Activated naive CD4-positive, alpha-beta T cell treated with Interleukin-2 at 50 U/mL for 16 hours (primary cell): ENCODE measurements at places on chromosomes 11 and 22.

DNA sequence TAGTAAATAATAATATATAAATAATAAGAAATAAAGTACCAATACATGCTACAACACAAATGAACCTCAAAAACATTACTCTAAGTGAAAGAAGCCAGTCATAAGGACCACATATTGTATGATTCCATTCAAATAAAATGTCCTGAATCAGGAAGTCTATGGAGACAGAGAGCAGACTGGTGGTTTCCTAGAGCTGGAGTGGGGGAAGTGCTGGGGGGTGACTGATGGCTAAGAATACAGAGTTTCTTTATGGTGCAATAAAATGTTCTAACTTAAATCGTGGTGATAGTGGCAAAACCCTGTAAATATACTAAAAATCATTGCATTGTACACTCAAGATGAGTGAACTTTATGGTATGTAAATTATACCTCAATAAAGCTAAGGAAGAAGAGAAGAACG lies 376.5 kb downstream of the BUD13 start:
- DNase-seq = no peak

DNA sequence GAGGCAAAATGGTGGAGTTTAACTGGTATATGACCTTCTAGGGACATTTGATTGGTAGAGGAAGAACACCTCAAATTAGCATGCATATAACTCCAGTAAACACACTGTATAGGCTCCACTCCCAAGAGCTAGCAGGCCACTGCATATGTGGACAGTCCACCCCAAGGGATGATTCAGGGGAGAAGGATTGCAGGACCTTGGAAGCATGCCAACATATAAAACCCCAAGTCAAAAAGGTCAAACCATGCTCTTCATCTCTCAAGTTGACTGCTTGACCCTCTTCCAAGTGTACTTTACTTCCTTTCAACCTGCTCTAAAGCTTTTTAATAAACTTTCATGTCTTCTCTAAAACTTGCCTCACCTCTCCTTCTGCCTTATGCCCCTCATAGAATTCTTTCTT lies 459.9 kb upstream of the CCDC179 start:
- no peak for DNase-seq

- no peak for DNase-seq
These were observed 24.4 kb downstream of the SERGEF start for GRCh38 chr11:17988465-17988864.

GRCh38 chr11:133228471-133229329 lies 303.6 kb downstream of the OPCML start:
- no peak for DNase-seq

- peak; percentile 11 for DNase-seq
These were observed 17.4 kb upstream of the PRAME start for GRCh38 chr22:22576244-22576988.

DNA sequence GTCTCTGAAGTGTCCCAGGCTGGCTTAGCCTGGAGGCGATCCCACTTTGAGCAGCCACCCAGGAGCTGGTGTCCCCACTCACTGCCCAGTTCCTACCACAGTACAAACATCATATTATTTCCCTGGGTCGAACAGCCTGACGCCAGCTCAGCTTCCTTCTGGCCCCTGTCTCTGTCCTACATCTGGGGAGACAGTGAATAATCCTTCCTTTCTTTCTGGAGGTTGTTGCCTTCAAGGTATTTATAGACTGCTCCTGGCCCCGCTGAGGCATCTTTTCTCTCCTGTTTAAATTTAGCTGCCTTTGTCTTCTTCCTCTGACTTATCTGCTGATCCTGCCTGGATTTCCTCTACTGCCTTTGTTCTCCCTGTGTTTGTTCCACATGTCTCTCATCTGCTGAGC lies 56.8 kb upstream of the LRRC55 start:
- DNase-seq = no peak

GRCh38 chr11:74471668-74472429 lies 4.5 kb upstream of the KCNE3 start:
- DNase-seq = no peak
